Omental fat pad (tissue), 4 donors: ENCODE measurements at places on chromosomes 16 and 17. TPM values are rescaled to one million over a fixed set of nuclear protein-coding genes. Genes with fewer than 3 reads are reported as not detected.

DNA sequence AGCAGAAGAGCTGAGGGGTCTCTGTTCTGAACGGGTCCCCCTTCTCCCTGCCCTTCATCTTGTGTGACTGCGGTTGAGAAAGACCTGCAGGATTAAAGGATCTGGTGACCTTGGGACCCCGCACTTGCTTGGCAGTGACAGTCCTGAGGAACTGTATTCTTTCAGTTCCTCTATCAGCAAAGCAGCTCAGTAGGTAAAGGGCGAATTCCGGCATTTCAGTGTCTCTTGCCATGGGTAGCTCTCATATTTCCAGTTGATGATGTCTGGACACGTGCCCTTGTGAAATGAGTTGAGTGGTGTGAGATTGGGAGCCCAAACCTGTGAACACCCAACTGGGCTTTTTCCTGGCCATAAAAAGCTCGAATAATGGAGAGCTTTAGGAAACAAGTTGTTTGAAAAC is 135.7 kb downstream of the PRKCA start:
- DNase-seq: no peak

DNA sequence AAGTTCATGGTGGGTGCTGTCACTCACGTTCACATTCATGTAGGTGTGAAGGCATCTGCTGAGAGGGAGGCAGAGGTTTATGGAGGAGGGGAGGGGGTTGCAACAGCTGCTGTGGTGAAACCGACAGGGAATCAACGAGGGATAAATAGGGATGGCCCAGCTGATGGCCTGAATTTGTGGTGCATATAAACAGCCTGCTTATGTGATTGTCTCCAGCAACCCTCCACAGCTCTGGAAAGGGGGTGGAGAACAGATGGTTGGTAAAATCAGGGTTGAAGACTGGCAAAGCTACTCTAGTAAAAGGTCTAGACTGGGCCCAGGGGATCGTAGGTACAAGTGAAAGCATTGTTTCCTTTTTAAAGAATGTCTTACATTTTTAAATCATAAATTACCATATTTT is 53.7 kb downstream of the IQCK start:
- DNase-seq: no peak

- no peak for DNase-seq
Measured at GRCh38 chr17:75773808-75774470, 8.9 kb upstream of the GALK1 start.

GRCh38 chr16:50270510-50271147 is 4.3 kb downstream of the ADCY7 start:
- DNase-seq: no peak

DNA sequence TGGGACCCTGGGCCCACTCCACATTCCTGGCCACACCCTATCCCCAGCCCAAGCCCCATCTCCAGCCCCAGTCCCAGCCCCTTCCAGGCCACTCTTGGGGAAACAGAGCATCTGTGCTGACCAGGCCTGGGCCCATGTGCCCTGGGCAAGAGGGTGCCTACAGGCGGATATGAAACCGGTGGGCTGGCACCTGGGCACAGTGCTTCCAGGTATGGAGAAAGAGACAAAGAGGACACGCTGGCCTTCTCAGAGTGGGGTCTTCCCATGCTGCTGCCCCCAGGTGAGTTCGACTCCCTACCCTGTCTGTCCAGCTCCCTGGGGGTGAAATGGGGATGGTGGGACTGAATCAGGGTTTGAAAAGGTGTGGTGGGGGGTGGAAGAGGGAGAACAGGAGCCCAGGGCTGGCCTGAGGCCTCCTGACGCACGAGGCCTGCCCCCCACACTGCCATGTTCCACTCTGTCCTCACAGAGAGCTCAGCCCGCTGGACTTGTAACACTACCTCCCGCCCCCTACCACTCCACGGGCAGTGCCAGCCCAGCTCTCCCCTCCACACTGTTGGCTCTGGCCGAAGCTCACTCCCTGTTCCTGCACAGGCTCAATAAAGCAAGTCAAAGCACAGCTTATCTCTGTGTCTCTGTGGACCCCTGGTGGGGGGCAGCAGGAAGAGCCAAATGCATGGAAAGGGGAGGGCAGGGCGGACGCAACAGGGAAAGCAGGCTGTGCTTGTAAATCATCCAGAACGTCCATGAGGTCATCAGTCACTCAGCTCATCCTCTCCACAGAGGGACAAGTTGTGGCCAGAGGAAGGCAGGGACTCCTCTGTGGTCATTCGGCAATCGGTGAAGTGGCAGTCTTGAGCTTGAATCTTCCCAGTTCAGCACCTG is 71.1 kb upstream of the TMEM97 start:
- DNase-seq: no peak

- no peak for DNase-seq
Measured at GRCh38 chr16:13186813-13187212, 285.4 kb downstream of the SHISA9 start.

DNA sequence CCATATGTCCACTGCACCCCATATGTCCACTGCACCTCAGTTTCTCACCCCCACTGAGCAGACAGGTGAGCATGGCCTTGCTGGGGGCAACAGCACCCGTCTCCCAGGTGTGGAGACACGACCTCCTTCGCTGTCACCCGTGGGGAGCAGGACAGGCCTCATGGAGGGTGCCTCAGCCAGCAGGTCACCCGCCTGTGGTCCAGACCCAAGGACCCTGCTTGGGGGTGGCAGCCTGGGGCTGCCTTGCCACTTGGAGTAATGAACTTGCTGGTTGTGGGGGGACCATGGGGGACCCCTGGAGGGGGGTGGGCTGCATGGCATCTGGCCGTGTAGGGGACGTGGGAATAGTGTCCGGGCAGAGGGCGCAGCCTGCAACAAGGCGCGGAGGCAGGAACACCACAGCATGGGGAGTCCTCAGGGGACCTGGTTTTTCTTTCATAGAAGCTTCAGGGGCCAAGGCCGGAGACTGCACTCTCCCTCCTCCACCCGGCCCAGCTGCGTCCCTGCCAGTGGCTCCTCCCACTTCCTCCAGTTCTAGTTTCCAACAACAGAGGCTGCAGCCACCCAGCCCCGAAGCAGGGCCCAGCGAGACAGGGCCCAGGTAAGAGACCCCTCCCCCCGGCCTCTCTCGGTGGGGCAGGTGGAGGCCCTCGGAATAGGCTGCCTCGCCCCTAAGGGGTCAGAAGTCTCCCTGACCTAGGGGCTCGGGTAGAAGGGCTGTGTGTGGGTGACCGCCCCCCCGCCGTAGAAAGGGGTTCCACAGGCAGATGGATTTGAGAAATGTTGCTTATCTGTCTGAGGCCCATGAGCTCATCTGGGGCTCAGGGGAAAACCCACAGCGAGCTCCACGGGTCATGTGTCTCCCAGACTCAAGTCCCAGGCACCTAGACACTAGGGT is at the start of gene NHLRC4:
NHLRC4 (plus strand) TSS at position 531 of the 898 bp plus-strand sequence. CDS start 1,043 bp downstream, outside the sequence.
- DNase-seq: peak; percentile 35

GRCh38 chr17:49016775-49017463 is 19.7 kb downstream of the IGF2BP1 start:
- no peak for DNase-seq

- DNase-seq: no peak
Measured at GRCh38 chr17:2004435-2004952, 20.6 kb downstream of the RTN4RL1 start.

DNA sequence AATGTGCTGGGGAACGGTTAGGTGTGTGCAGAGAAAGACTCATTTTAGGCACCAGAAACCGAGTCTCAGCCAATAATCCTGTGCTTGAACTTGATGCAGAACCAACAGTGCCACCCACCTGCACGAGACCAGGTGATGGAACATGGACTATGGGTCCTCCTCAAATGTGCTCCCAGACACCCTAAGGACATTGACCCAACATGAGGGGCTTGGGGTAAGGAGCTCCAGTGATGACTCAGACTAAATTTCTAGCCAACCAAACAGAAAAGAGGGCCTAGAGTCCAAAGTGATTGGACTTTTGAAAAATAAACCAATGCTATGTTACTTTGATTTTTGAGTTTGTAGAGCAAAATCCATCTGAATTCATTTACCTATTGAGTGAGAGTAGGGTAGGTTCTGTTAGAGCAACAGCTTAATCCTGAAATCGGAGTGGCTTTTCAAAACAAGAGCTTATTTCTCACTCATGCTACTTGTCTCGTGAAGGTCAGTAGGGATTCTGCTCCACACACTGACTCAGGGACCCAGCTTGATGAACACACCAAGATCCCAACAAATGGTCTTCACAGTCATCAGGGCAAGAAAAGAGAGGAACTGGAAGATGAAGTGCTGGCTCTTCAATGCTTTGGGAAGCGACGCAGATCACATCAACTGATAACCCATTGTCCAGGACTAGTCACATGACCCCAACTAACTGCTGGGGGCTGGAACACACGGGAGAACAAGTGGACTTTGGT is 21.8 kb downstream of the FAM20A start:
- no peak for DNase-seq

DNA sequence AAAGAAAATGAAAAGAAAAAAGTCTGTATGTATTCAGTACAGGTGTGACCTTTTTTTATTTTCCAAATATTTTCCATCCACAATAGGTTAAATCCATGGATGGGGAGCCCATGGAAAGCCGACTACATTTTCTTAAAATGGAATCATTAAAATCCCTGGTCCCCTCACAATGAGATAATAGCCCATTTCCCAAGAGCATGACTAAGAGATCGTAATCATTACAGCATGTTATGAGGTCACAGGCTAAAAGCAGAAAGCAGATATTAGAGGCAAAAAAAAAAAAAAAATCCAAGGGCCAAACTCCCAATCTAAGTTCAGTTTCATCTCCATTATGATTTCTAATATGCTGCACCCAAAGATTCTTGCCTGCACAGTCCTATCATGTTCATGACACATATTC is 44.7 kb downstream of the CYTH1 start:
- no peak for DNase-seq

Gene CDH1
- total RNA-seq: 1.8 TPM

DNA sequence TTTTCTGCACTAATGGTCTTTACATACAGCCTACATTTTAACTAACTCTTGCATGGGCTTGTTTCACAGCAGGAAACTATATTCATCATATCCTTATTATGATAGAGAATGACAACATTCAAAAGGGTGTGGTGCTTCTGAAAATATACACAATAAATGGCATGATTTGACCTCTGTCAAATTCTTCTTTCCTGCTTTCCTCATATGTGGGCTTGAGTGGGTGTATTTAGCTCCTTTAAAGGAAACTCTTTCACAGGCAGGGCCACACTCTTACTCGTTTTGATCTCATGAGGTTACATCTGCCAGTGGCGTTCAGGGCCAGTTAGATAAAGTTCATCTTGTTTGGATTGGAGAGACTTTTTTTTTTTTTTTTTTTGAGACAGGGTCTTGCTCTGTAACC is 6.1 kb downstream of the SLC35G3 start:
- no peak for DNase-seq

GRCh38 chr16:12527071-12527470 is 276.6 kb downstream of the CPPED1 start:
- no peak for DNase-seq

- no peak for DNase-seq
Measured at GRCh38 chr17:65374966-65375365, 186.5 kb downstream of the AXIN2 start.

Gene YBX2
- 1.8 TPM for total RNA-seq
